NCI-H1436 treated with DMSO at 0.1 percent for 48 hours (cell line): ENCODE measurements at places on chromosomes 16 and 17.

GRCh38 chr16:68370581-68371275 lies 59.9 kb downstream of the PRMT7 start:
- DNase-seq: no peak

- no peak for DNase-seq
Measured at GRCh38 chr17:28865946-28866752, 11.3 kb downstream of the ERAL1 start.

GRCh38 chr16:49472598-49472997 lies 99.0 kb downstream of the C16orf78 start:
- no peak for DNase-seq

DNA sequence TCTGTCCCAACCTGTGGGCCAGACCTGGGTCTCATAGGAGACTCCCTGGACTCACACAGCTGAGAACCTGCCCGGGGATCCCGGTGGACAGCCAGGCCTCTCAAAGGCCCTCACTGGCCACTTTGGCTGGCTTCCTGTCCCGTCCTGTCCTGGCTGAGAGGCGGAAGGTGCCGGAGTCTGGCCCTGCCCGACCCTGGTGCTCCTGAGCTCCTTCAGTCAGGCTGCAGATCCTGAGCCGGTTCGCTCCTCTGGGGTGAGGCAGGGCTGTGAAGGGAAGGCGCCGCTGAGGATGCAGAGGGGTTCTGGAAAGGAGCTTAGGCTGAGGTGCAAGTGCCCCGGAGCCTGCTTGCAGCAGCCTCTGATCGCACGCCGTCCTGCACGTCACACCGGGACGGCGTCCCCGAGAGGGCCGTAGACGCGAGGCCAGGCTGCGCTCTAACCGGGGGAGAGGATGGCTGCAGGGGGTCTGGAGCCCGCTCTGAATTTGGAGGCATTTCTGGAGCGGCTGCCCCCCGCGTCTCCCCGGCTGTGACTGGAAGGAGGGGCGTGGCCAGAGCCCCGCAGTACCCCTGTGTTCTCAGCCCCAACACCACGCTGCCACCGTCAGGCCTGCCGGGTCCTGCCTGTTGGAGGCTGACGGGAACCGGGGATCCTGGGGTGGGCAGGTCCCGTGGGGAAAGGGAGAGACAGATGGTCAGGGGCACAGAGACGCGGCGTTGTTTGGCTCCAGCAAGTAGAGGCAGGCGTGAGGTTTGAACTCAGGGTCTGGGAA lies 4.1 kb downstream of the HGS start:
- no peak for DNase-seq

- DNase-seq: no peak
Measured at GRCh38 chr17:17999364-18000029, 26.8 kb downstream of the DRC3 start.

DNA sequence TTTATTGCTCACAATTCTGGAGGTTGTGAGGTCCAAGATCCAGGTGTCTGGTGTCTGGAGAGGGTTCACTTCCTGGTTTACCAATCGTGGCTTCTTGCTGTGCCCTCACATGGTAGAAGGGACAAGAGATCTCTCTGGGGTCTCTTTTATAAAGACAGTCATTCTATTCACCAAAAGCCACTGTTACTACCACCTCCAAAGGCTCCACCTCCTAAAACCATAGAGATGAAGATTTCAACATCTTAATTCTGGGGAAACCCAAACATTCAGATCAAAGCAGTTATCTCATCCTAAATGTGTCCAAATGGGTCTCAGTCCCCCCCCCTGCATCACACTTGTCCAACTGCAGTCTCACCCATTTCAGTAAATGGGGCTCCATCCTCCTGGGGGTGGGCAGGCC lies 132.9 kb upstream of the XYLT1 start:
- DNase-seq: no peak

GRCh38 chr17:81646869-81647600 lies 9.3 kb downstream of the PDE6G start:
- DNase-seq: no peak

DNA sequence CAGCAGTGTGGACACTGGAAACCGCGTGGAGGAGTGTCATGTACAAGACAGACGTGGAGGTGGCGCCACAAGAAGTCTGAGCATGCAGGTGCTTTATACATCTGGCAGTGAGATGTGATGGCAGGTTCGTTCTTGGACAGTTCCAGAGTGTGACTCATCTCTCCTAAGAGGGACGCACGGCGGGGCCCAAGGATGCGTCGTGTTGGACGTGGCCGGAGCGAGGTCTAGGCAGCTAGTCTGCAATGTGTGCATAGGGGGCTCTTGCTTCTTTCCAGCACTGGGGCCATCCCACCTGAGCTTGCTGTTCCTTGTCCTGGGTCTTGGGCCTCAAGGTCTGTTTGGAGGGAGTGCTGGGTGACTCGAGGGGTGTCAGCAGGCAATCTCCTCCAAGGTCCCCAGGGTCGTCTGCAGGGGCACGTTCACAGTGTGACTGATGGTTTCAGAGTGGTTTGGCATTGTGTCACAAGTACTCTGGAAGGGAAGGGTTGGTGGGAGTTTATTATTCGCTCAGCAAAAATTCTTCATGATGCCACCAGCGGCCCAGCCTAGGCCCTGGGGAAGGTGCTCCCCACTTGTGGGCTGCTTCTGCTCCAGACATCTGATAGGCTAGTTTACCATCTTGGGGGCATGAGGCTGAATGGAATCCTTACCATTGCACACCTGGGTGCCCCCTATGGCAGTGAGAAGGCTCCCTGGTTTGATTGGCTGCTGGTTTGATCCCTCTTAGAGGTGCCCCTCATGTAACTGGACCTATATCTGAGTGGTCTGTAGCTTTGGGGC lies 22.1 kb downstream of the SPACA3 start:
- DNase-seq: no peak

DNA sequence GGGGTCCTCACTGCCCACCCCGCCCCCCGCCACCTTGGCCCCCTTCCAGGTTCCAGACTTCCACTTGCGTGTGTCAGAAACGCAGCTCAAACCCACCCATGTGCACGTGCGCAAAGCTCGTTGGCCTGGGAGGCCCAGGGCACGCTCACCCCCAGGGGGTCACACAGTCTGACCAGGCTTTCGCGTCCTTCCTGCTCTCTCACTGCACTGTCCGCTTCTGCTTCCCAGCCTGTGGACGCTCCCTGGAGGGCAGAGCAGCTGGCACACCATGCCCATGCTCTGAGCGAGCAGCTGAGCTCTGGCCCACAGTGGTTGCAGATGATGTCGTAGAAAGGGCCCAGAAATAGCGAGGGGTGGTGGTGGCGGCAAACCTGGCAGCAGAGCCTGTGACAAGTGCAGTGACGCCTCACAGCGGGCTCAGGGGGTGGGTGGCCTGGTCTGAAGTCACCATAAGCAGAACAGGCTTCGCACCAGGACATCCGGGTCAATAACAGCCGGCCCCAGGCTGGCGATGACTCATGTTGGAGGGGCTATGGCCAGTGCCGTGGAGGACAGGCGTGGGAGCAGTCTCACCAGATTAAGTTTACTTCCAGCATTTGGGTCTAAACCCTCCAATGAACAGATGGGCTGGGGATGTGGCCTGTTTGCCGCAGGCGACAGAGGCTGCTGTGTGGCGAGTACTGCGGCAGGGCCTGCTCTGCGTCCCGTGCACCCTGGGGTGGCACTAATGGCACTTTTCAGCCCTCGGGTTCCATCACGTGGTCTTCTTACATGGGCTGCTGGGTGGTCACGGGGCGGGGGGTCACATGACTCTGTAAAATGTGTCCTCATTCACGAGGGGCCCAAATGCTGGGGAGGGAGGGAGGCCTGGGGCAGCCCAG lies 49.0 kb downstream of the NT5M start:
- no peak for DNase-seq

- no peak for DNase-seq
Measured at GRCh38 chr17:29100296-29100695, 57.4 kb downstream of the PIPOX start.
